ENCODE measurements at places on chromosomes 3 and 15.

- peak; percentile 87 for DNase-seq
These were observed 75.9 kb downstream of the KLF13 start for GRCh38 chr15:31402511-31403056.

- DNase-seq: no peak
These were observed 21.3 kb upstream of the BHLHE40 start for GRCh38 chr3:4957978-4958377.

- no peak for DNase-seq
These were observed 566.0 kb downstream of the GBE1 start for GRCh38 chr3:81195478-81195877.

- no peak for DNase-seq
These were observed 152.6 kb downstream of the BBX start for GRCh38 chr3:107675233-107675900.

Measured in lower leg skin (tissue), 4 donors.